Fibroblast of gingiva (primary cell): ENCODE measurements at places on chromosomes 7 and 10.

DNA sequence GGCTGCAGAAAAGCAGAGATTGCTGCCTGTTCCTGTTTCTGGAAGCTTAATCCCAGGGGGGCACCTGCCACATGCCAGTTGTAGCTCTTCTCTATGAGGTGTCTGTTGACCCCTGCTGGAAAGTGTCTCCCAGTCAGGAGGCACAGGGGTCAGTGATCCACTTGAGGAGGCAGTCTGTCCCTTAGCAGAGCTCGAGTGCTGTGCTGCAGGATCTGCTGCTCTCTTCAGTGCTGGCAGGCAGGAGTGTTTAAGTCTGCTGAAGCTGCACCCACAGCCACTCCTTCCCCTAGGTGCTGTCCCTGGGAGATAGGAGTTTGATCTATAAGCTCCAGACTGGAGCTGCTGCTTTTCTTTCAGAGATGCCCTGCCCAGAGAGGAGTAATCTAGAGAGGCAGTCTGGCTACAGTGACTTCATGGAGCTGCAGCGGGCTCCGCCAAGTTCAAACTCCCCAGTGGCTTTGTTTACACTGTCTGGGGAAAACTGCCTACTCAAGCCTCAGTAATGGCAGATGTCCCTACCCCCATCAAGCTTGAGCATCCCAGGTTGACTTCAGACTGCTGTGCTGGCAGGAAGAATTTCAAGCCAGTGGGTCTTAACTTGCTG is 57.6 kb upstream of the CROT start:
- no peak for DNase-seq

GRCh38 chr7:140605337-140605736 is 35.3 kb downstream of the DENND2A start:
- DNase-seq: peak; percentile 70

DNA sequence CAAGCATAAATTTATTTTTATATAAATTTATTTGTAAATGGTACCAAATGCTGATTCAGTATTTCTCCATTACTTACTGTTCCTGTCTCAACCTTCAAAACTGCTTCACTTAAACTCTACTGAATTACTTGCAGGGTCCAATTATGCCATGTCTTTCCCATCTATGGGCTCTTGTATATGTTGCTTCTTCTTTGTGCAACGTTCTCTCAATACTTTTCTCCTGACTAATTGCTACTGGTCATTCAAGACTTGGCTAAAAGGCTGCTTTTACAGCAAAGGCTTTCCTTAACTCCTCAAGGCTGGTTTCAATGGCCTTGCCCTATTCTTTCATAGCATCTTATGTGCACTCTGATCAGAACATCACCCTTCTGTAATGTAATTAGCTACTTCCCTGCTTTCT is 67.9 kb downstream of the RNLS start:
- DNase-seq: no peak

DNA sequence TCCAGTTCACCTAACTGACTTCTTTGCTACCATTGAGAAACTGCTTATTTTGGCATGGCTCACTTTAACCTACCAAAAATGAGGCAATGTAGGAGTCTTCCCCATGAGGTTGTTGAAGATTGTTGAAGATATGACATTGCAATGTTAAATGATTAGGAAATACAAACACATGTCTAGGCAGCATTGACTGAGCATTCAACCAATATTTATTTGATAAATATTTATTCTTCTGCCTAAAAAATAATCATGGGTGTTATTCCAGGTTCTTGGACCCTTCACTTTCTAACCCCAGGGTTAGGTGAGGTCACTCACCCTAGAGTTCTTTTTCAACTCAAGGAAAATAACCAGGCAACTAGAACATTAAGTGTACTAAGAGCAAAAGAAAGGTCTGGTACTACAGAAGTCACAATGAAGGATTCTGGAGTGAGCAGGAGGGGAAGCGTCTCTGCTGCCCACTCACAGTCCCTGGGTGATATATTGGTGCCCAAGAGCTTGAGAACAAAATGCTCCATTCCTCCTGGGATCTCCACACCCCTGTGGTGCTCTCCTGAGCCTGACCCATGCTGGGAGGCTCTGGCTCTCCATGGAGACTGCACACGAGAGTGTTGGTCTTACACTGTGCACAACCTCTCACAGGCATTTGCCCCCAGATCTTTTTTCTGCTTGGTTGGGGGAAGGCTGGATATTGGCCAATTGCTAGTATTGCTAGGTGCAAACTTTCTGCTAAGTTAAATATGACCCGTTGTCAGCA is 123.4 kb downstream of the SPAG6 start:
- no peak for DNase-seq

- no peak for DNase-seq
These were observed 35.0 kb downstream of the ARMC3 start for GRCh38 chr10:22962817-22963216.

DNA sequence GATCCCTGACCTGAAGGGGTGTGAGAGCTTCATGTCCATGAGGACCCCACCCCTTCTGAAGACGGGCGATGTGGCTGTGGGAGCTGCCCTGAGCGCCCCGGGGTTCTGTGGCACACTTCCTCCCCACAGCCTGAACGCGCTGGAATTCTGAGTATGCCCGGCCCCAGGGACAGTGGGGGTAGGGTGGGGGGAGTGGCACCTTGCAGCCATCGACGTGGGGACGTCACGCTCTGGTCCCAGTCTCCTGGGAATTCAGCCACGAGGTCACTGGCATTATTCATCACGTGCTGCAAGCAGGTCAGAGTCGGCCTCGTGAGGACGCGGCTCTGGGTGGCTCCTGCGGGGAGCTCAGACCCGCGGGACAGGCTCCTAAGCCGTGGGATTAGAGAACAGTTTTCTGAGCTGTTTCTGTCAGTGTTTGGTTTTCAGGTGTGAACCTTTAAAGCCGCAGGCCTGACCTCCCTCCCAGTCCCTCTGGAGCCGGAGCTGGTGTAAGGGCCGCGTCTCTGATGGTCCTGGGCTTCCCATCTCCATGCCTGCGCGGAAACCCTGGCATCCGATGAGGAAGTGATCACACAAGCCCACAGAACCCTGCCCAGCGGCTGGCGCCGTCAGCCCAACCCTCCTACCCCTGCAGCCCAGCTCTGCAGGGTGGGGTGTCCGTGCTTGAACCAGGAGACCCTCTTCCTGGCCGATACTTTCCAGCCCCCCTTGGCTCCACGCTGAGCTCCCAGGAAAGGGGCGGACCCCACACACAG is 16.1 kb downstream of the GPR146 start:
- DNase-seq: no peak

- no peak for DNase-seq
These were observed 238.7 kb downstream of the SEC23IP start for GRCh38 chr10:120131183-120131582.

DNA sequence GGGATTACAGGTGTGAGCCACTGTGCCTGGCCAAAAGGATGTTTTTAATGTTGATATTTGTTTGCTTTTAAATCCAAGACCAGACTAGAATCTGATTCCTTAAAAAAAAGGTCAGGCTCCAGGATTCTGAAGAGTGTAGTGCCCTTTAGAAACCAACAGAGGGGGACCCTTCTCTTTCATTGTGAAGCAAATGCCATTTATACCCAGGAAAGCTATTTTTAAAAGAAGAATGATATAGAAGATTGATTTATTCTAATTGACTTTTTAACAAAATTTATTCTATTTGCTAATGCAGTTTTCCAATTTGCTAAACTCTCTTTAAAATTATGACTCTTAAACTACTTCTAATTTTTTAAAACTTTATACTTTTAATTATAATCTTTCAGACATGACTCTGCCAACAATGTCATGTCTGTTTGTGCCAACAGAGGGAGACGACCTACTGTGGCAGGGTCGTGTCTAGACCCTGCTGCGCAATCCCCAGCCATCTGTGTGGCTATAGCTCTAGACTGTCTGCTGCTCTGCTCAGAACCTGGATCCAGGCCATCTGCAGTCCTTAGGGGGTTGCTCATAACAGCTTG is 201.0 kb upstream of the IMMP2L start:
- DNase-seq: peak; percentile 54

GRCh38 chr10:3226960-3227744 is 54.6 kb upstream of the PITRM1 start:
- DNase-seq: peak; percentile 82

DNA sequence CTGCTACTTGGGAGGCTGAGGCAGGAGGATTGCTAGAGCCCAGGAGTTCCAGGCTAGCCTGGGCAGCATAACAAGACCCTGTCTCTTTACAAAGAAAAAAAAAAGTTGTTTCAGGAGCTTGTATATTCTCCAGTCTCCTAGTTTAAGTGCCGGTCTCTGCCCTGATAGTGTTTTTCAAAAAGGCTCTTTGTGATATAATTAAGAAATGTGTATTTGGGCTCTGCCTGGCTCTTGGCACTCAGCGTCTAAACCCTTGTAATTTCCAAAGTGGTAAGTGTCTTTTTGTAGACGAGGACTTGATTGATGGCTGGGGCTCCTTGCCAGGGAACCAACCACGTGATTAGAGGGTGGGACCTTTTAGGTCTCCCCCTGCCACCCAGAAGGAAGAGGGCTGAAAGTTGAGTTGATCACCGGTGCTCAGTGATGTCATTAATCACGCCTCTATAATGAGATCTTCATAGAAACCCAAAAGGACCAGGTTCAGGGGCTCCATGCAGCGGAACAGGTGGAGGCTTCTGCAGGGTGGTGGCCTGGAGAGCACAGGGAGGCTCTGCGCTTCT is 4.4 kb downstream of the EIF3B start:
- no peak for DNase-seq

DNA sequence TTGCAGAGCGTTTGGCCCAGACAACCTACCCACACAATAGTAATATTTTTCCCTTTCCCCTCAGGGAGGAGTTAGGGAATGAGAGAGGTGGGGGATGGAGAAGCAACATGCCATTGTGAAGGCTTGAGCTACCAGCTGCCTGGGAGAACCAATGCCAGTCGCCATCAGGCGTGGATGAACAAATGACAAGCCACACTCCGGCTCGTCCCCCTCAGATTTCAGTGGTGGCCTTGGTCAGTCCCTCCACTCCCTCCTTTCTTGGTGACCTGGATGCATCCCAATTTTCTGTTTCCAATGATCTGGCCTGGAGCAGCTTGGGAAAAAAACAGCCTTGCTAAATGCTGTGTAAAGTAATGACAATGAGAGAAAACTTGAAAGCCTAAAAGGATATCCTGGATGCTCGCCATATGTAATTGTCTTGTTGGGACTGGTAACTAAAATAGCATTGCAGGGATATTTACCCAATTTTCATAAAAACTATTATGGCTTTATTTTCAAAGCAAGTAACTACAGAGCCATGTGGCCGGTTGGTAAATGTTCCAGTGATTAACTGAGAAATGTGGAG is 110.7 kb downstream of the ICA1 start:
- DNase-seq: no peak

DNA sequence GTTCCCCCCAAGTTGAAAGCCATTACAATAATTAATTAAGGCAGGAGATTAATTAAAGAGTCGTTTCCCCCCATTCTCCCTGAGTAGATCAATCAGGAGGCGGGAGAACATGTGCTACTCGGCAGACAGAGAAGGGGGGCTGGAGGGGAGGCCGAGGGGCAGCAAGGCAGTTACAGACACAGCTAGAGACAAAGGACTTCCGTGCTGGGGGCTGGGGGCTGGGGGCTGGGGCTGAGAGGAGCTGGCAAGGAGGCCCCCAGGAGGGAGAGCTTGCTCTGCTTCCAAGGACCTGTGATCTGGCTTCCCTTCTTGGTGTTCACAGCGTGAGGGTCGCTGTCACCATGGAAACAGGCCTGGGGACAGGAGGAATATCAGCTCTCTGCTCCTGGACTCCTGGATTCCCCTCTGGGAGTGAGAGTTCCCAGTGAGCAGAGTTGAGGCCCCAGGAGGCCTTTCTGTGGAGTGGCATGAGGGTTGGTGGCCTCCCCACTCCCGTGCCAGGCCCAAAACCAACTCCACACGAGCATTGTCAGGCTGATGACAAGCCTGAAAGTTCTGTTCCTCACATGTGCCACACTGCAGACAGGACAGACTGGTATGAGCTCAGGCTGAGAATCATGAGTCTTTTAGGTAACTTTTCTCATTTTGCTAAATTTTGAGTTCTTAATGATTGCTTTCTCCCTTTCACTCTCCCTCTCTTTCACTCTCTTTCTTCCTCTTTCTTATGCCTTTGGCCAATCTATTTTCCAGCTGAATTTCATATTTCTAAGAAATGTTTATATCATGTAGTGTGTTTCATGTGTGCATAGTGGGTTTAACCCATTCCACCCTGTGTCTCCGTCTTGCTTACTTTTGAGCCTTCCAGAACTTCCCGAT is 16.4 kb downstream of the FAM241B start:
- no peak for DNase-seq

DNA sequence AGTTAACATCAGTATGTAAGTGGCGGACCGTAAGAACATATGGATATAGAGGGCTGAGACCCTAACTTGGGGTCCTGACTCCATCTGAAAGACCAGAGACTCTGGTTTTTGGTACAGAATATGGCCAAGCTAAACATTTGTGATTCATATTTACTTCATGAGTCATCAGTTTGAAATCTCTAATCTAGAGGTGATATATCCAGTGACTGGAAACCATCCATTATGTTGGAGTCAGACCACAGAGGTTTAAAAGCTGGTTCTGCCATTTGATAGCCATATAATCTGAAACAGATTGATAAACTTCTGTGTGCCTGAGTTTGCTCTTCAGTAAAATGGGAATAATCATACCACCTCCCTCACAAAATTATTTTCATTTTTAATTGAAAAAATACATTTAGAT is 505.3 kb downstream of the SORCS3 start:
- DNase-seq: no peak

DNA sequence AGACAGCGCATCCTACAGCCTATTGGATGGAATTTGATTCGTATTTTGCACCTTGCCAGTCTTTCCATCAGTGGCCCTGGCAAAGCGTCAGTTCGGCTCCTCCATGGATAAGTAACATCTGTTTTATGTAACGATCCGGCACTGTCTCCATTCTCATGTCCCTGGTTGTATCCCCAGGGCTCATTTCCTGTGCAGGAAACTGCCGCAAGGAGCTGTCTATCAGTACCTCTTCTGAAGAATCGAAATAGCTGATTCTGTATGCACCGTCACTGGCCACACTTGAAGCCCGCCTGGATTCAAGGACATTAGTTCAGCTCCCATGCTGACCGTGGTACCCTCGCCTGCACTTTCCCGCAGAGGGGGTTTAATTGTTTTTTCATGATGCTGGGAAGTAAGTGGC is 53.1 kb upstream of the NPS start:
- DNase-seq: no peak

- no peak for DNase-seq
These were observed 81.3 kb upstream of the DKK1 start for GRCh38 chr10:52232561-52233350.

- peak; percentile 64 for DNase-seq
These were observed 29.1 kb downstream of the UBE2H start for GRCh38 chr7:129923709-129924108.

GRCh38 chr7:91352091-91352490 is 87.9 kb downstream of the FZD1 start:
- DNase-seq: no peak

DNA sequence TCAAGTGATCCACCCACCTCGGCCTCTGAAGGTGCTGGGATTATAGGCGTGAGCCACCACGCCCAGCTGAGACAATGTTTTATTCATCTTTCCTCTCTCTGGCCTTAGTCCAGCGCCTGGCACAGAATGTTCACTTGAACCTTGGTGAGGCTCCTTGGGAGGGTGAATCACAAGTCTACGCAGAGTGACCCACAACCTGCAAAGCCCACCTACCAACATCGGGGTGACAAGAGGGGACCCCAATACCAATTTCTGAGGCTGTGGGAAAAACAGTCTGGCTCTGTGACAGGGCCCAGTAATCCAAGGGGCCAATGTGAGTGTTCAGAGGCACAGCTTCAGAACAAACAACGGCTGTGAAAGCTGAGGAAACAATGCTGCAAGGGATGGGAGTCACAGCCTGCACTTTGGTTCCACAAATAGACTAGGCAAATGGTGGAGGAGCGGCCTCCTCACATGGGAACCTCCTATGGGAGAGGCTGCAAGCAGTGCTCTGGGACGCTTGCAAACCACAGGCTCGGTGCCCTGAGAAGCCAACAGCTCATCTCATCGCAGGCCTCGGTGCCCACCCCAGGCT is 5.6 kb upstream of the MALSU1 start:
- DNase-seq: no peak
